ENCODE measurements at places on chromosomes 2 and 18. TPM values are rescaled to one million over a fixed set of nuclear protein-coding genes. Genes with fewer than 3 reads are reported as not detected.

GRCh38 chr2:175935289-175936181 is 66.5 kb downstream of the LNPK start:
- no peak for ATAC-seq

DNA sequence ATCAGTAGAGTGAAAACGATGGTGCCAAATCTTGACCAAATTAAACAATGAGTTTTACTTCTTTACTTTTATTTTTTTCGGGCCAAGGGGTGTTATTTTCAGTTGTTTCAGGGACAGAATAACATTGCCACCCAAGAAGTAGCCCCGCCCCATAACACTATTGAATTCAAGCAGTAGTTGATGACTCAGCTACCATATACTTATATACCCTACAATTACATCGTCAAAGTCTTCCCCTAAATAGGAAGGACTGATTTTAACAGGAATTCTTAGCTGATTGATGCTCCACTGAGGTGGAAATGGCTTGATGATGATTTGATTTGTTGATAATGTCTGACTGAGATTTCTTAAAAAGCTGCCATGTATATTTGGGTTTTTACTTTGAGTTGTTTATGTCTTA is 24.7 kb downstream of the LYPD6B start:
- peak; percentile 38 for ATAC-seq

WDR35 gene
- 2.4 TPM for total RNA-seq

GPN1 gene
- total RNA-seq: 26.5 TPM

Data from esophagus mucosa (tissue), 1 donor.